ENCODE measurements at places on chromosomes 11 and 22.

DNA sequence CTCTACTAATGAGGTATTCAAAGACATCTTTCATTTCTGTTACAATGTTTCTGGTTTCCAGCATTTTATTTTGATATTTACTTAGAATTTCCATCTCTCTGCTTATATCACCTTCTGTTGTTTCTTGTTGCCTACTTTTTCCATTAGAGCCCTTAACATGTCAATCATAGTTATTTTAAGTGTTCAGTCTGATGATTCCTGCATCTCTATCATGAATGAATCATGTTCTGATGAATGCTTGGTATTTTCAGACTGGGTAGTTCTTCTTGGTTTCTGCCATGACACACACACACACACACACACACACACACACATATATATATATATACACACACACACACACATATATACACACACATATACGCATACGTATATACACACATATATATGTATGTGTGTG is 486.4 kb upstream of the ISX start:
- no peak for DNase-seq

DNA sequence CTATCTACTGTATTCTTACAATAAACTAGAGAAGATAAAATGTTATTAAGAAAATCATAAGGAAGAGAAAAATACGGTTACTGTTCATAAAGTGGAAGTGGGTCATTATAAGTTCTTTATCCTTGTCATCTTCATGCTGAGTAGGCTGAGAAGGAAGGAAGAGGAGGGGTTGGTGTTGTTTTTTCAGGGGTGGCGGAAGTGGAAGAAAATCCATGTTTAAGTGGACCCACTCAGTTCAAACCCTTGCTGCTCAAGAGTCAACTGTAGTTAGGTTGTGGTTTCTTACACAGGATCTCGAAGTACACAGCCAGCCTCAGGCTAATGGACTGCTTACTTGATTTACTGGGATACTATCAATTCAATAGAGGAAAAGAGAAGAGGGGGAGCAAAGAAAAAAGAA is 63.1 kb downstream of the PIWIL4 start:
- no peak for DNase-seq

DNA sequence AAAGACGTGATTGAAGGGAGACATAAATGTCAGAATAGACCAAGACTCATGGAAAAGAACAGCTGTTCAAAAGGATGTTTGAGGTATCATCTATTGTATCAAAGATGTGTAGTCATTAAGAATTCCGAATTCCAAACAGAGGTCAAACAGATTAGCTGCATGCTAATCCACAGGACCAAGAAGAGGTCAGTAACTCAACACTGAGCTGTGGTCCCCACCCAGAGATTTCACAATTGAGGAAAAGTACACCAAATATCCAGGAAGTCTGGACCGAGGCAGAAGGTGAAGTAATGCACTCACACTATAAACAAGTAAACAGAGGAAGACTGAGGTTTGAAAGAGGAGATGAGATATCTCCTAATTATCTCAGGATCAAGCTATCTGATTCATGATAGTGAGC is 29.6 kb upstream of the OR5P2 start:
- DNase-seq, result no peak

DNA sequence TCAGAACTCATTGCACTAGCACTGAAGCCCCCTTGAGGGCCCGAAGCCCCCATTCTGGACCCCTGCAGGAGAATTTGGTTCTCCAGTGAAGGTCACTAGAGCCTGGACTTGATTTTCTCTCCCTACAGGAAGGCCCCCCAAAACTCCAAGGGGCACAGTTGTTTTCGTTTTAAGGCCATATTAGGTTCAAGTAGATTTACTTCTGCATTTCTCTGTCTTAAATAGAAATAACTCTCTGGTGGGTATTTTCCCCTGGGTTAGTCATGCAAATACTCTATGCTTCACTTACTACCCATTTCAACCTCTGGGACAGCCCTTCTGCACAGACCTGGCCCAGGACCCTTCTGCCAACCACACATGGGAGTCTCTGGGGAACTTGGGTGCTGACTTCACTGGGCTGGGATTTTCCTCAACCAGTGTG is 41.6 kb downstream of the WEE1 start:
- no peak for DNase-seq

GRCh38 chr11:116579031-116579653 is 193.6 kb downstream of the BUD13 start:
- no peak for DNase-seq

DNA sequence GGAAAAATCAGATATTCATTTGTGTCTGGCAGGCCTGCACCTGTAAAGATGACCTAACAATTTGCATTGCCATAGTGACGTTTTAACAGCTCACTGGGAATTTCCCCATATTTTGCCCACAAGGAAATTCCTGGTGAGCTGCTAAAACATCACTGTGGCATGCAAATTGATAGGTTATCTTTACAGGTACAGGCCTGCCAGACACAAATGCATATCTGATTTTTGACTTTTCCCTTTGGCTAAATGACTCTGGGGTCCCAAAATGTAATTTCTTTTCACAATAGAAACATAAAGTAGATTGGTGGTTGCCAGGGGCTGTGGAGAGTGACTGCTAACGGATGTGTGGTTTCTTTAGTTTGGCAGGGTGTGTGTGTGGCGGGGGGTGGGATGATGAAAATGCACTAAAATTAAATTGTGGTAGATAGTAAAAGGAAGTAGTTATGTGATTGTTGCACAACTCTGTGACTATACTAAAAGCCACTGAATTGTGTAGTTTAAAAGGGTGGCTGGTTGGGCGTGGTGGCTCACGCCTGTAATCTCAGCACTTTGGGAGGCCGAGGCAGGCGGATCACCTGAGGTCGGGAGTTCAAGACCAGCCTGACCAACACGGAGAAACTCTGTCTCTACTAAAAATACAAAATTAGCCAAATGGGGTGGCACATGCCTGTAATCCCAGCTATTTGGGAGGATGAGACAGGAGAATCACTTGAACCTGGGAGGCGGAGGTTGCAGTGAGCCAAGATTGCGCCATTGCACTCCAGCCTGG is 18.5 kb upstream of the FEZ1 start:
- DNase-seq, result peak; percentile 61

DNA sequence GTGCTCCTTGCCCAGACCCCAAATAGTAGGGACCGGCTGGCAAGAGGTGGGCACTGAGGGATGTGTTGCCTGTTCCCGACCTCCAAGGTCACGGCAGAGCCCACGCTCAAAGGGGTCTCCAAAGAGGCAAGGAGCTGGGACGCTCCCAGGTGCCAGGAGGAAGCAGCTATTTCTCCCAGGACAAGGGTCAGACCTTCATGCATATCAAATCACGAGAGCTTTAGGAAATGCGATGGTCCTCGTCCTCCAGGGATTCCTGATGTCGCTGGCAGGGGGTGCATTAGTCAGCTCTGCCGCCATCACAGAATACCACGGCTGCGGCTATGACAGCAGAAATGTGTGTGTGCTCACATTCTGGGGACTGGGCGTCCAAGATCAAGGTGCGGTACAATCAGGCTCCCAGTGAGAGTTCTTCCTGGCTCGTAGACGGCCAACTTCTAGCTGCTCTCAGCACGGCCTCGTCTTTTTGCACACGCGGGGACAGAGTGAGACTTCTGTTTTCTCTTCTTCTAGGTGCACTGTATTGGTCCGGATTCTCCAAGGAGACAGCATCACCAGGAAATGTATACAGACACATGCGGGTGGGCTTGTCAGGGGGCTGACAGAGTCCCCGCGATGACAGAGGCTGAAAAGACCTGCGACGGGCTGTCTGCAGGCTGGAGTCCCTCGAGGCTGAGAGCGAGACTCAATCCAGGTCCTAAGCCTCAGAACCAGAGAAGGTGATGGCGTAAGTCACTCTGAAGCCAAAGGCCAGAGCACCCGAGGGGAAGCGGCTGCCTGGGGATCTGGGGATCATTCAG is 81.6 kb downstream of the SHANK2 start:
- no peak for DNase-seq

- no peak for DNase-seq
Observed at GRCh38 chr22:48900626-48901025, 927.0 kb downstream of the BRD1 start.

DNA sequence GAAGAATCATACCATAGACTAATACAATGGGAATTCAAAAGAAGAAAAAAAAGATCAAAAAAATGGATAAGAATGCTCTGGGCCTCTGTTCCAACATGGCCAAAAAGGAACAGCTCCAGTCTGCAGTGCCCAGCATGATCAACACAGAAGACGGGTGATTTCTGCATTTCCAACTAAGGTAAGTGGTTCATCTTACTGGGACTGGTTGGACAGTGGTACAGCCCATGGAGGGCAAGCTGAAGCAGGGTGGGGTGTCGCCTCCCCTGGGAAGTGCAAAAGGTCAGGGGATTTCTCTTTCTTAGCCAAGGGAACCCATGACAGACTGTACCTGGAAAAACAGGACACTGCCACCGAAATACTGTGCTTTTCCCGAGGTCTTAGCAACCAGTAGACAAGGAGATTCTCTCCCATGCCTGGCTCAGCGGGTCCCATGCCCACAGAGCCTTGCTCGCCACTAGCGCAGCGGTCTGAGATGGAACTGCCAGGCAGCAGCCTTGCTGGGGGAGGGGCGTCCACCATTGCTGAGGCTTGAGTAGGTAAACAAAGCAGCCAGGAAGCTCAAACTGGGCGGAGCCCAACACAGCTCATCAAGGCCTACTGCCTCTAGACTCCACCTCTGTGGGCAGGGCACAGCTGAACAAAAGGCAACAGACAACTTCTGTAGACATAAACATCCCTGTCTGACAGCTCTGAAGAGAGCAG is 428.4 kb downstream of the MN1 start:
- no peak for DNase-seq

DNA sequence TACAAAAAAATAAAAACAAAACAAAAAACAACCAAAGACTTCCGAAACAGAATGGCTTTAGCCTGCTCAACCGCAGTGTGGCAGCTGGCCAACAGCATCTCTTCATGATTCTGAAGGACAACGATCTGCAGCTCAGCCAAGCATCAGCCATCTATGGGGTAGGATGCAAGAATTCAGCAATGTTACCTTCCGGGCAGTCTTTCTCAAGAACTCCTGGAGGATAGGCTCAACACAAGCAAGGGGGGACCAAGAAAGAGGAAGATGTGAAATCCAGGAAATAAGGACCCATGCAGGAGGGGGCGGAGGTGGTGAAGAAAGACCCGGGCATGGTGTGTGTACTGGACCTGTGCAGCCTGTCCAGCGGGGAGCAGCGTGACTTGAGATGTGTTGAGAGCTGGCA is 3.5 kb upstream of the TSPO start:
- no peak for DNase-seq

- DNase-seq, result no peak
Observed at GRCh38 chr22:27836181-27836580, 34.6 kb upstream of the MN1 start.

- no peak for DNase-seq
Observed at GRCh38 chr11:45154276-45154675, 7.8 kb downstream of the PRDM11 start.

GRCh38 chr11:124194293-124195188 is 11.4 kb downstream of the OR10D3 start:
- no peak for DNase-seq

DNA sequence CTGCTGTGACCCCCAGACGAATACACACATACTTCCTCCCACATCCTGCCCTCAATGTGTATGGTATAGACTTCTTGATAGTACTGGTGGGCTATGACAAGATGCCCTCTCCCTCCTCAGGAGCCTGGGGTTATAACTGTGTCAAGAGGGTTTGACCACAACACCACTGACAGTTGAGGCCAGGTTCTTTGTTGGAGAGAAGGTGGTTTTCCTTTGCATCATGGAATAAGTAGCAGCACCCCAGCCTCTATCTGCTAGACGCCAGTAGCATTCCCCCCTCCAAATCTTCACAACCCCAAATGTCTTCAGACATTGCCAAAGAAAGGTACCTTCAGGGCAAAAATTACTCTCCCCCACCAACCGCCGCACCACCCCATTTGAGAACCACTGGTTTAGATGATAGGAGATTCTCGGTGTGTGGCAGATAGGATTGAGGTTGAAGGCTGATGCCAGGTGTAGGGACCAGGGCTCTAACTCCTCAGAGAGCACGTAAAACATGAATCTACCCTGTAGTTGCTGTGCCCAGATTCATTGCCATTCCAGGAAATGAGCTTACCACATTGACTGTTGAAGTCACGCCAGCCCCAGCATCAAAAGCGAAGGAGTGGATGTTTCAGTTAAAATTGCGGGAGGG is 5.5 kb upstream of the MYO18B start:
- DNase-seq, result no peak

- no peak for DNase-seq
Observed at GRCh38 chr22:31062566-31063230, 18.4 kb upstream of the SMTN start.

DNA sequence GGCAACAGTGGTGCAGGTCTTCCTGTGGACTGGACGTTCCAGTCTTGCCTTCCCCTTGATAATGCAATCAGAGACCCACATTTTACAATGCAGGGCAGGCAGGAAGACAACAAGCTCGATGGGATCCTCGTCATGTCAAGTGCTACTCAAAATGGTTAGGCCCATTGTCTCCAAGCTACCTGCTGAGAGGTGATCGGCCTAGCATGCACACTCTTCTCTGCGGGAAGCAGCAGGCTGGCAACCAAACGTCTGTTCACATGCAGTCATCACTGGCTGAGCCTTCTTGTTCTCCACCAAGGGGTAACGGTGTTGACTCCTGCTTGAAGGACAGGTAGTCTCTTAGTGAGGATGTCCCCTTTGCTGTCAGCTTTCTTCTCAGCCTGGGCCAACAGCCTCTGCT is 25.5 kb upstream of the CD82 start:
- no peak for DNase-seq

- DNase-seq, result no peak
Observed at GRCh38 chr11:12979928-12980689, 29.0 kb upstream of the RASSF10 start.

DNA sequence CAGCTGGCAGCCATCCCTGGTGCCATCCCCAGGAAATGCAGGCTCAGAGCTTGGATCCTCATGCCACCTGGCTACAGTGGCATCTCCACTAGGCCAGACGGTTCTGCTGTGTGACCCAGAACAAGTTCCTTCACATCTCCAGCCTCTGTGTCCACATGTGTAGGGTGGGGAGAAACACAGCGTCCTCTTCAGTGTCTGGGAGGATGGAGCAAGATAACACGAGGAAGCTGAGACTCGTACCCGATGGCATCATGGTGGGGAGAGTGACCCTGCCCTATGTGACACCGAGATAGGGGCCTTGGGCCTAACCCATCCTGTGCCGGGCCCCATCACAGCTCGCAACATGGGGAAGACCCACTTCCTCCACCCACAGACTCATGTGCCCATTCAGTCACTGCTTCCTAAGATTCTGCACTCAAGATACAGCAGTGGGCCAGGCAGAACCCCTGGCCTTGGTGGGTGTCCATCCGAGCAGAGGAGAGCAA is 78.5 kb downstream of the MORC2 start:
- DNase-seq, result no peak

Data from A172 (cell line).